ENCODE measurements at places on chromosomes 13 and 19.

DNA sequence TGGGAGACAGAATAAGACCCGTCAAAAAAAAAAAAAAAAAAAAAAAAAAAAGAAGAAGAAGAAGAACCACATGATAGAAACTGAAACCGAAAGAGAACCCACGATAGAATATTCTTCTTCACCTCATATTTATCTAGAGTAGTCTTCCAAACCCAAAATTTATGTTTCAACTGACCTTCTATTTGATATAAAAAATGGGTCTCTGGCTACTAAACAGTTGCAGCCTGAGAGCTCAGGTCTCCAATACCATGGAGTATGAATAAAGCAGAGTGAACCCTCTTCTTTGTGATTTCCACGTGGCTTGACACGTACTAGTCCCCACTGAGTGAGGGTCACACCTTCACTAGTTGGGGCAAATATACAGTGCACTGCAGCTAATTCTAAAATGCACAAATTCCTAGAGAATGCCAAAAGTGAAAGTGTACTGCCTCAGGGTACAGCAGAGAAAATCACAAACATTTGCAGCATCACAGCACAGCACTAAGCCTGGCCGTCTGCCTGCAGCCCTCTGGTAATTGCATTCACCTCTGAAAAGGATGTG, 30.8 kb upstream of the RFC3 start:
- DNase-seq = no peak

GRCh38 chr13:43573802-43574514, 212.8 kb downstream of the ENOX1 start:
- DNase-seq = no peak

- peak; percentile 50 for DNase-seq
Measured at GRCh38 chr13:105848494-105848893, 687.0 kb downstream of the EFNB2 start.

- DNase-seq = no peak
Measured at GRCh38 chr13:43433691-43434141, 353.1 kb downstream of the ENOX1 start.

DNA sequence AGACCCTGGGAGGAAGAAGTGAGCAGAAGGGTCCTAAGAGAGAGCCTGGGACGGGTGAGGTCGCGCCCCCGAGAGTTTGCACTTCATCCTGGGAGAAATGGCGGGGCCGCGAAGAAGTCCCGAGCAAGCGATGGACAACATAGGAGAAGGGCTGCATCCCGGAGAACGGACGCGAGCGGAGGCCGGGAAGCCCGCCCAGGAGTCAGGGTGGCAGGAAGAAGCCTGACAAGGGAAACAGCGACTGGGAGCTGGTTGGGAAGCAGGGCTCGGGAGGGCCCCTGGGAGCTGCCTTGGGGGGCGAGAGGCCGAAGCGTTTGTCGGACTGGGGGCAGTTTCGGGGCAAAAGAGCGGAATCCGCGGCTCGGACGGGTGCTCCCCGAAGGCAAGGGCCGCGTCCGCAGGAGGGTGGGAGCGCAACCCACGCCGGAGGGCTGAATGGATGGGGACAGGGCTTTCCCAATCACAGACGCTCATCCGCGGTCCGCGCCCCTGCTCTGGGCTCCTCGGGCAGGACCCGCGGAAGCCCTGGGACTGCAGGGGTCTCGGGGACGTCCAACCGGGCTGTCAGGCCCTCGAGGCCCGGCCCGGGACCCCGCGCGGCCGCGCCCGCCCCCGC, 469 bp downstream of the ABHD17A start:
- DNase-seq = no peak

DNA sequence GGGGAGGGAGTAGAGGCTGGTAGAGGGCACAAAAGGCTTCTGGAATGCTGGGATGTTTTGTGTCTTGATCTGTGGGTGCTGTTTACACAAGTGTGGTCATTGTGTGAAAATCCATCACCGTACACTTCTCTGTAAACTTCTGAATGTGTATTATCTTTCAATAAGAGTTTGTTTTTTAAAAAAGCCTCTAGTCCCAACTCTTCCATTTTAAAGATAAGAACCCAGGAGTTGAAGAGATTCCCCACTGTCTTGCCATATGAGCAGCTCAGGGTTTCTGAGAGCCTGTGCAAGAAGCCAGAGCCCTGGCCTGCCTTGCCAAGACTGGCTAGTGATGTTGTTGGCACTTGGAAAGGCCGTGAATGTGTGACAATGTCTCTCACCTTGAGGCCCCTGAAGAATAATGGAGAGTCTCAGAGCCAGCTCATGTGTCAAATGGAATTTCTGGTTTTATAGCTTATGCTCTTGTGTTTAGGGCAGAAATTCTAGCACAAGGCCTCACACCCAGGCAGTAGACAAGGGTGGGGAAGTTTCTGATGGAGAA, 57.5 kb upstream of the NPAS1 start:
- no peak for DNase-seq

GRCh38 chr13:105616333-105617075, 919.0 kb downstream of the EFNB2 start:
- peak; percentile 2 for DNase-seq

- no peak for DNase-seq
Measured at GRCh38 chr13:111561091-111561781, 240.8 kb downstream of the TEX29 start.

GRCh38 chr13:24199016-24199415, 38.5 kb downstream of the SPATA13 start:
- DNase-seq = no peak

GRCh38 chr13:87837946-87838345, 166.8 kb downstream of the SLITRK5 start:
- DNase-seq = no peak

DNA sequence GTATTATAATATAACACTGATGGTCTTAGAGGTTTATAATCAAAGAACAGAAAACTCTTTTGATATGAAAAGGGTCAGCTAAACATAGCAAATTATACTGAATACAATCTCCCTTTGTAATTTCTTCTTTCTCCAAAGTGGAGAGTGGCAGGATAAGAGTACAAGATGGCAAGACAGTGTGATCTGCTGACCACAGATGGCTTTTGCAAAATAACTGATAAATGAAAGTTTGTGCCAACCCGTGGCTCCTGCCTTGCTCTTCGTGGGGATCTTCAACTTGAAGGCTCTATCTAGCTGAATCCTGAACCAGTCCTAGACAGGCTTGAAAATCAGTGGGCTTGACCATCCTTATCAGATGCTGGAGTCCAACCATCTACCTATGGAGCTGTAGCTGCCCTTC, 185.7 kb downstream of the VWA8 start:
- no peak for DNase-seq

- no peak for DNase-seq
Measured at GRCh38 chr13:80132741-80133601, 208.0 kb downstream of the SPRY2 start.

- DNase-seq = no peak
Measured at GRCh38 chr13:42398533-42398932, 126.6 kb downstream of the AKAP11 start.

DNA sequence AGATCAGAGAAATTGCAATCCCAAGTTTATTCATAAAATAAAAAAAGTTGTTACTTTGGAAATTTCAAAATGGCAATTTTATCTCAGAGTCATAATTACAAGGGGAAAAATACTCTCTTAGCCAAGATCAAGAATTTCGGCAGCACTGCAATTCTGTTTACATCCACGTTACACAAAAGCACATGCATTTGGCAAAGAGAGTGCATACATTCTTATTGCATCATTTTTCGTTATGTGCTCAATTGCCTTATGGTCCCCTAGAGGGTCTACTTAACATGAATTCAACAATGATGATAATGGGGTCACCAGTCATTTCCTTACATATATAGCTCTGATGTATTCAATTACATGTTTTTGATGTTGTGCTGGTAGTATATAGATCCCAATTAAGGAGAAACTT, 498.0 kb downstream of the DIAPH3 start:
- no peak for DNase-seq

DNA sequence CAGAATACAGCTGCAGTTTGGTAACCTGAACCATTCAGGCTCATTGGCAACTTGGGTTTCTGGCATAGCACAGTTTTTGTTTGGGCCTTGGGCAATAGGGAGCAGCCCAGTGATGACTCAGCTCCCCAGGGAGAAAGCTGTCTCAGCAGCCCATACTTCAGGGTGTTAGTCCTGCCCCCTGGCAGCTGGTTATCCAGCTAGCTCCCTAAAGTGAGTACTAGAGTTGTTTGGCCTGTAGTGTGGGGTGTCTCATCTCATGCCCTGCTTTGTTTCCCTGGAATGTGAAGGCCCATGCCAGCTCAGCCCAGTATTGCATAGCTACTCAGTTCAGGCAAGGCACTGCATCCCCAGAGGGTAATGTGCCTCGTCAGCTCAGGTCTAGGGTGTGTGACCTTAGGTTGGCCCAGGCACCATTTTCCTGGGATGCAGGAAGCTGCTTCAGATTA, 18.2 kb upstream of the ZNF543 start:
- DNase-seq = no peak

GRCh38 chr13:91381371-91381770, 17.1 kb upstream of the GPC5 start:
- peak; percentile 3 for DNase-seq

- no peak for DNase-seq
Measured at GRCh38 chr13:98917116-98917515, 60.7 kb downstream of the DOCK9 start.

GRCh38 chr13:51101636-51102235, 9.3 kb downstream of the C13orf42 start:
- DNase-seq = peak; percentile 15

DNA sequence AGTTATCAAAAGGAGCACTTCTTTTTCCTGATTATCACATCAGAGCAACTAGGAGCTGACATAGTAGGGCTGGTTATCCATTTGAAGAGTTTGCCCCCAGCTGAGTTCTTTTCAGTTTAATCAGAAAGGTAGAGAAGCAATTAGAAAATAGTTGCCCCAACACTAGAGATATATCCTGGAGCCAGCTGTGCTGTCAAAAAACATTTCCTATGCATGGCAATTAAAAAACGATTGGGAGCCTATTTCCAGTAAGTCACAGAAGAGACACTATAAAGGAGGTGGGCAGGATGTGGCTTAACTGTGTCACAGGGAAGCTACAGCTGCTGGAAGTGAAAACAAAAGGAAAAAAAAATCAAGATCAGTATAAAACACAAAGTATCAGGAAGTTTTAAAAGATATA, 155.7 kb upstream of the SLITRK1 start:
- no peak for DNase-seq

GRCh38 chr13:110685305-110686020, 20.5 kb downstream of the CARS2 start:
- no peak for DNase-seq

GRCh38 chr19:19470579-19470978, 44.8 kb downstream of the TSSK6 start:
- no peak for DNase-seq

- DNase-seq = no peak
Measured at GRCh38 chr13:26882731-26883130, 122.1 kb upstream of the GPR12 start.

GRCh38 chr13:70964124-70964523, 855.9 kb upstream of the KLHL1 start:
- DNase-seq = no peak

DNA sequence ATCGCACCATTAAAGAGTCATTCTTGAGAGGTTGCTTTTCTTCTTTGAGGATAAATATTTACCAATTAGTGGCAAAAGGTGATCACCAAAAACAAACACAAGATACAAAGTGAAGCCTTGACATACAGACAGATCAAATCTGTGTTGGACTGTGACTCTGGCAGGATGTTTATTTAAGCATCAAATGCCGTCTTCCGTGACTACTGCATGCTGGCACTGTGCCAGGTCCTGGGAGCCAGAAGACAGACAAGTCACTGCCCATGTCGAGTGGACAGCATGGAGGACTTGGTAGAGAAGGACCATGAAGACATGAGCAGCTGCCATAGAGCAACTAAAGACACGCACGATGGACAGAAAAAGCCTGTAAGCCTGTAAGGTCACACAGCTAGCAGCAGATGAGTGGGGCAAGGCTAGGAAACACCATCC, 92.8 kb upstream of the FARP1 start:
- no peak for DNase-seq

DNA sequence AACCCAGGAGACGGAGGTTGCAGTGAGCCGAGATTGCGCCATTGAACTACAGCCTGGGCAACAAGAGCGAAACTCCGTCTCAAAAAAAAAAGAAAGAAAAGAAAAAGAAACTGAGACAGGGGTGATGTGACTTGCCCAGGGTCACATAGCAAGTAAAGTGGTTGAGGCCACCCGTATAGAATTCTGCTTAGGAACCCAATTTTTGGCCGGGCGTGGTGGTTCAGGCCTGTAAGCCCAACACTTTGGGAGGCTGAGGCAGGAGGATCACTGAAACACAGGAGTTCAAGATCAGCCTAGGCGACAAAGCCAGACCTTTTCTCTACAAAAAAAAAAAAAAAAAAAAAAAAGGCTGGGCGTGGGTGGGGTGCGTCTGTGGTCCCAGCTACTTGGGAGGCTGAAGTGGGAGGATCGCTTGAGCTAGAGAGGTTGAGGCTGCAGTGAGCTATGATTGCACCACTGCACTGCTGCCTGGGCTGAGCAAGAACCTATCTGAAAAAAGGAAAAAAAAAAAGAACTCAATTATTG, 1.3 kb downstream of the SNRPA start:
- DNase-seq = no peak

GRCh38 chr19:5607318-5608275, 15.0 kb downstream of the SAFB2 start:
- no peak for DNase-seq

DNA sequence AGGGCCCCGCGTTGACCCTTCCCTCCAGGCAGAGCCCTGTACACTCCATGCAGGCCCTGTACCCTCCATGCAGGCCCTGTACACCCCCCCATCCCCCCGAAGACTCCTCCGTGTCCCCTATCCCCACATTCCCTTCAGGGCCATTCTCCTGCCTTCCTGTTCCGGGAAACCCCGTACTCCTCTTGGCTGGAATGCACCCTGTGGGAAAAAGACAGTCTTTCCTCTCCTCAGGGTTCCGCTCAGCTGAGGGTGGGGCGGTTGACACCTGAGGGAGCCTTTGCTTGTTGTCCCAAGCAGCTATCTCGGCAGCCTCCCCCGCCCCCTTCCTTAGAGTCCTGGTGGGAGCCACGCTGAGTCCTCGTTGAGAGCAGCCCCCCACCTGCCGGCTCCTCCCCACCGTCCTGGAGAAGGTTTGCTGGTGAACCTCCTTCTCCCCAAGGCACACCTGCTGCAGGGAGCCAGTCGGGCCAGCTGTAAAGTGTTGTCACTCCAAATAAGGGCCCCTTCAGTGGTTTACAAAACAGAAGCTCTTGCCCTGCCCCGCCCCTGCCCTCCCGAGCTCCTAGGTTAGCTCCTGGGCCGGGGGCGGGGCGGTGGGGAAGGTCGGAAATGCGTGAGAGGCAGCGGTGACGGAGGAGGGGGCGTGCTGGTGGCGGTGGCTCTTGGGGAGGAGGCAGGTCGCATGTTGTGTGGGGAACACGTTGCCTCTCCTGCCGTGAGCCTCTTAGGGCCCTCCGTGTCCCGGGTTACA, 1.5 kb downstream of the GNA11 start:
- DNase-seq = no peak

DNA sequence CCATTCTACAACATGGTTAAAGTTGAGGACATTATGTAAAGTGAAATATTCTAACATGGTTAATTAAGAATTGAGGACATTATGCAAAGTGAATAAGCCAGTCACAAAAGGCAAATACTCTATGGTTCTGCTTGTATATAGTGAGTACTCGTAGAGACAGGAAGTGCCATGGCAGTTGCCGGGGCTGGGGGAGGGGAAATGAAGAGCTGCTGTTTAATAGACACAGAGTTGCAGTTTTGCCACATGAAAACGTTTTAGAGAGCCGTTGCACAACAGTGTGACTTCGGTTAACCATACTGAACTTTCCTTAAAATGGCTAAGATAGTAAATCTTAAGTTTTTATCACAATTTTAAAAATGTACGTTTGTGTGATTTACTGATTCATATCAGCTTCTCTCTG, 176.9 kb downstream of the SHISA2 start:
- DNase-seq = no peak

- no peak for DNase-seq
Measured at GRCh38 chr13:81676008-81676407, 1335.1 kb upstream of the SPRY2 start.

- DNase-seq = peak; percentile 54
Measured at GRCh38 chr13:93670866-93671265, 444.3 kb downstream of the GPC6 start.
